Heart right ventricle (tissue), 16 donors: ENCODE measurements at places on chromosomes 12 and 14.

- H3K4me1 ChIP-seq = no peaks in the 10 kb centered on the region
- peaks cover 27% of the 10 kb centered on the region for H3K36me3 ChIP-seq
- H3K4me3 ChIP-seq = no peak overlapping the region
These were observed 8.5 kb downstream of the VCPKMT start for GRCh38 chr14:50107850-50108249.

DNA sequence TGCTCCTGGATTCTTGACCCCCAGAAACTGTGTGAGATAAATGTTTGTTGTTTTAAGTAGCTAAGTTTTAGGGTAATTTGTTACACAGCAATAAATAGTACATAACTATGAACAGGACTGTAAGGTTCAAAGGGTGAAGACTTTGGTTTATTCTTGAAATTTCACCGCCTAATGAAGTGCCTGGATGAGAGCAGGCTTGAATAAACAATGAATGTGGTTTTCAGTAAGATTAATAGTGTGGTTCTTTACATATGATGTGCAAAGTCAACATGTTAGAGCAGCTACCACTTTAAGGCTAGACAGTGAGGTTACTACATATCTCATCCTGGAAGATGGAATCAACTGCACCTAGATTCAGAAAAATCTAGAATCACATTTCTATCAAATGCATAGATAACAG is 145.2 kb upstream of the BTG1 start:
- DNase-seq = no peak
- H3K27ac ChIP-seq = no peak overlapping the region
- H3K27me3 ChIP-seq = no peaks in the 10 kb centered on the region
- H3K36me3 ChIP-seq = no peaks in the 10 kb centered on the region

DNA sequence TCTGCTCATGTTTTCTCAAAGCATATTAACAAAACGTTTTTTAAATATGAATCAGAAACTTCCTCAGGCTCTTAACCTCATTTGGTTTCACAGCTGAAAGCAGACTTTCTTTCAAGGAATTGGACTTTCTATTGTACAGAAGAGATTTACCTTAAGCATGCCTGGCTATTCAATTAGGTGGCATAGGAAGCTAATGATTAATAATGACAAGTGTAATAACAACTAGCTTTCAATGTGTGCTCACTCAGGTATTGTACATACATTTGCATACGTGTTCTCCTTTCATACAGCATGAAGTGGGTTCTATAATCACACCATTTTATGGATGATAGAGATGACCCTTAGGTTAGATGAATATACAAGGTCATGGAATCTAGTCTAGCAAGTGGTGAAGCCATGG is 115.7 kb downstream of the ANO6 start:
- H3K36me3 ChIP-seq = peaks cover 14% of the 10 kb centered on the region
- H3K4me3 ChIP-seq = no peak overlapping the region
- no peak overlapping the region for H3K27ac ChIP-seq
- no peaks in the 10 kb centered on the region for H3K27me3 ChIP-seq

GRCh38 chr12:53166837-53167236 is 13.7 kb upstream of the ZNF740 start:
- no peaks in the 10 kb centered on the region for H3K4me1 ChIP-seq
- H3K36me3 ChIP-seq = peaks cover 29% of the 10 kb centered on the region
- H3K27ac ChIP-seq = no peak overlapping the region
- no peak for DNase-seq
- H3K27me3 ChIP-seq = no peaks in the 10 kb centered on the region

- H3K27ac ChIP-seq = no peak overlapping the region
- H3K4me3 ChIP-seq = no peak overlapping the region
- peaks cover 4% of the 10 kb centered on the region for H3K4me1 ChIP-seq
- H3K36me3 ChIP-seq = peaks cover 66% of the 10 kb centered on the region
- no peak for DNase-seq
- no peaks in the 10 kb centered on the region for H3K27me3 ChIP-seq
These were observed 38.2 kb downstream of the BAZ2A start for GRCh38 chr12:56591961-56592360.

DNA sequence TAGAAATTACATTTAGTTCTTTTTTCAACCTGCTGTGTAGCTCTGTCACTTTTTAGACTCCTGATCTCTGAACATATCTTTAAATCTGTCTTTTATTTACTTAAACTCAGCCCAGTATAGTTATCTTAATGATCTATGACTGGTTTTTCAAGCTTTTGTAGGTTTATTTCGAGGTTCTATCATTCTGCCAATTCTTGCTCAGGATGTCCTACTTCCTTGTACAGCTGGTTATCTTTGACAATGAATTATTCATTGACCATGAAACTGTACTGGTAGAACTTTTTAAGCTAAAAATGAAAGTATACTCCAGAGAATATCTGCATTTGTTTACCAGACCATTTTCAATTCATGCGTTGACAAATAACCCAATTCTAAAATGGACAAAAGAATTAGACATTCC is 37.8 kb downstream of the TC2N start:
- no peak overlapping the region for H3K27ac ChIP-seq
- no peak for DNase-seq
- no peaks in the 10 kb centered on the region for H3K4me1 ChIP-seq
- no peak overlapping the region for H3K4me3 ChIP-seq

GRCh38 chr14:75268633-75269550 is 9.7 kb upstream of the FOS start:
- no peak for DNase-seq
- H3K27me3 ChIP-seq = no peaks in the 10 kb centered on the region
- H3K4me1 ChIP-seq = peaks cover 33% of the 10 kb centered on the region
- H3K27ac ChIP-seq = no peak overlapping the region
- H3K36me3 ChIP-seq = no peaks in the 10 kb centered on the region
- H3K4me3 ChIP-seq = no peak overlapping the region

GRCh38 chr12:101174541-101174940 is 35.5 kb downstream of the SLC5A8 start:
- H3K4me1 ChIP-seq = no peaks in the 10 kb centered on the region
- no peaks in the 10 kb centered on the region for H3K36me3 ChIP-seq
- no peaks in the 10 kb centered on the region for H3K27me3 ChIP-seq
- no peak overlapping the region for H3K27ac ChIP-seq
- no peak overlapping the region for H3K4me3 ChIP-seq
- DNase-seq = no peak

- DNase-seq = no peak
- H3K4me1 ChIP-seq = peaks cover 97% of the 10 kb centered on the region
- peak overlapping the region; percentile 93 for H3K27ac ChIP-seq
- no peaks in the 10 kb centered on the region for H3K36me3 ChIP-seq
- H3K27me3 ChIP-seq = no peaks in the 10 kb centered on the region
These were observed 41.8 kb downstream of the CORO1C start for GRCh38 chr12:108689314-108690190.

- peak overlapping the region; percentile 94 for H3K4me3 ChIP-seq
- H3K27me3 ChIP-seq = no peaks in the 10 kb centered on the region
- no peaks in the 10 kb centered on the region for H3K36me3 ChIP-seq
- peaks cover 29% of the 10 kb centered on the region for H3K4me1 ChIP-seq
- peak overlapping the region; percentile 9 for H3K27ac ChIP-seq
- DNase-seq = no peak
These were observed 708 bp downstream of the FNTB start for GRCh38 chr14:64987438-64987767.

GRCh38 chr12:19375888-19376287 is 63.4 kb upstream of the AEBP2 start:
- no peaks in the 10 kb centered on the region for H3K36me3 ChIP-seq
- DNase-seq = no peak
- H3K27ac ChIP-seq = no peak overlapping the region
- no peak overlapping the region for H3K4me3 ChIP-seq
- H3K4me1 ChIP-seq = no peaks in the 10 kb centered on the region
- H3K27me3 ChIP-seq = no peaks in the 10 kb centered on the region

DNA sequence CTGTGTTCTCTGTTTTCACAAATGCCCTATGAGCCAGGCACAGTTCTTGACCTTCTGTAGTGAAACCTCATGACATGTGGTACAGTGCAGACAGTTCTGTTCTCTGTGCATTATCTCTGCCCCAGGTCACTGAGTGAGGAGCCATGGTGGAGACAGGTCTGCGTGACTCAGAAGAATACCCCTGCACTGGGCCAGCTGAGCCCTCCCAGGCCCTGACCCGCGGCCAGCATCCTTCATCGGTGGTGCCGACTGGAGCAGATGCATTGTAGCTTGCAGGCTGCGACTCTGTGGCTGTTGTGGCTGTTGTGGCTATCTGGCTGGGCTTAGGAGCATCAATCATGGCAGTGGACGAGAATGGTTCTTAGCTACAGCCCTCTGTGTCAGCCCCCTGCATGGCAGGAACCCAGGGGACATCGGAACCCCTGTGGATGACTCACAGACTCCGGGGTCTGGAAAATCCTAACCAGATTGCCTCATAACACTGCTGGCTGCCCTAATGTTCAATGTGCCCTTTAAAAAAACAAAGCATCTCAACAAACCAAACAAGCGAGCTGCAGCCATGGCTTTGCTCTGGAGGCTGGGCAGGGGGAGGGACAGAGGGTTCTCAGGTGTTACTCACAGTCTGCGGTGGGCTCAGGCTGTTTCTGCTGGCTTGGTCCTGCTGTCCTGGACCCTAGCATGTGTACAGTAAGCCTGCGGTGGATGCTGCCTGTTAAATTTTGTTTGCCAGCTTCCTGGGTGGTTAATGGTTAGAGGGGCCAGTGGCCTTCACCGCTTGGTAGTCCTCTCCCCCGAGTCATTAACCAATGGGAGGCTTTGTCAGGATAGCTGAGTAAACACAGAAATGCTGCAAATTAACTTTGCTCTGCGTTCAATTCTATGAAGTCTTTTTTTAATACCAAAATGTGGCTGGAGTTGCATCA is at the start of gene SERPINA6:
SERPINA6 (minus strand) TSS at position 689 of the 923 bp plus-strand sequence. CDS start 8,688 bp downstream, outside the sequence.
- H3K4me3 ChIP-seq = no peak within 1 kb of the TSS
- no peak within 1 kb of the TSS for H3K27ac ChIP-seq
- H3K4me1 ChIP-seq = no peaks in the 10 kb centered on the region
- no peaks in the 10 kb centered on the region for H3K27me3 ChIP-seq
- DNase-seq = no peak
- no peaks in the 10 kb centered on the region for H3K36me3 ChIP-seq

- H3K27me3 ChIP-seq = no peaks in the 10 kb centered on the region
- H3K27ac ChIP-seq = no peak overlapping the region
- H3K4me3 ChIP-seq = no peak overlapping the region
- DNase-seq = no peak
- H3K4me1 ChIP-seq = peaks cover 100% of the 10 kb centered on the region
These were observed 196.2 kb downstream of the CACNA1C start for GRCh38 chr12:2248901-2249381.

DNA sequence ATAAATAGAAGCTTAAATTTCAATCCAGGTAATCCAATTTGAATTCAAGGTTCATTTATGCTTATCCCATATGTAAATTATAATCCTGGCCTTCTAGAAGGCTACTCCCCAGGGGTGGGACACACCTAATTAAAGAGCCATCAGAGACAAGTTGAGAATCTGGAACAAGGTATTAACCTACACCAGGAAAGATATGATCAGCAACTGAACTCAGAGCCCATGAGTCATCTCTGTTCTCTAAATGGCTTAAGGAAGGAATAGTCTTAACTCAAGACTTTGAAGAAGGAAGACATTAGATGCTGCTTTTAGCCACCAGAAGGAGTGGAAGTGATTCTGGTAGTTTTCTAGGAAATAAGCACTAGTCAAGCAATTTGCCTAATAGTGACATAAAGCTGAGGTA is 88.0 kb downstream of the KIF21A start:
- H3K4me1 ChIP-seq = no peaks in the 10 kb centered on the region
- no peaks in the 10 kb centered on the region for H3K27me3 ChIP-seq
- DNase-seq = no peak
- H3K36me3 ChIP-seq = no peaks in the 10 kb centered on the region
- H3K27ac ChIP-seq = no peak overlapping the region
- H3K4me3 ChIP-seq = no peak overlapping the region

GRCh38 chr12:52369211-52369610 is 1.9 kb upstream of the KRT85 start:
- no peaks in the 10 kb centered on the region for H3K36me3 ChIP-seq
- no peaks in the 10 kb centered on the region for H3K4me1 ChIP-seq
- no peak overlapping the region for H3K4me3 ChIP-seq
- no peak overlapping the region for H3K27ac ChIP-seq
- no peak for DNase-seq

- peaks cover 49% of the 10 kb centered on the region for H3K36me3 ChIP-seq
- no peak overlapping the region for H3K27ac ChIP-seq
- no peaks in the 10 kb centered on the region for H3K27me3 ChIP-seq
- no peak overlapping the region for H3K4me3 ChIP-seq
- no peak for DNase-seq
These were observed 33.5 kb downstream of the CCNK start for GRCh38 chr14:99514552-99515300.

DNA sequence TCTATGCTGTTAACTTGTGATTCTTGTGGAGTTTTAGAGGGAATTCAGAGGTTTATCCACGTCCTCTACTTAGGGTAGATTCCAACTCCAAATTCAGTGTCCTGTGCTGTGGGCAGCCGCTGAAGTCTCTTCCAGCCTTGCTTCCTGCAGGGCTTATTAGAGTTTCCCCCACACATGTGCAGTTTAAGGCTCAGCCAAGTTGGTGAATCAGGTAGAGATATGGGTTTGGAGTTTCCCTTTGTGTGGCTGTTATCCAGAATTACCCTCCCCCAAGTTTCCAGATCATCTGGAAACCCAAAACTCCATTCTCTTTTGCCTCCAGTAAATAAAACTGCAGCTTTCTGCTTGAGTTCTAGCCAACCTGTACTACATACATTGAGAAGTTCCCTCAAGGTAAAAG is 853.7 kb downstream of the GALC start:
- no peak overlapping the region for H3K4me3 ChIP-seq
- H3K36me3 ChIP-seq = no peaks in the 10 kb centered on the region
- no peak overlapping the region for H3K27ac ChIP-seq
- no peaks in the 10 kb centered on the region for H3K27me3 ChIP-seq
- DNase-seq = no peak
- H3K4me1 ChIP-seq = no peaks in the 10 kb centered on the region

GRCh38 chr14:35386673-35387125 is 17.9 kb downstream of the NFKBIA start:
- no peak for DNase-seq
- no peaks in the 10 kb centered on the region for H3K36me3 ChIP-seq
- peak overlapping the region; percentile 72 for H3K27ac ChIP-seq
- no peaks in the 10 kb centered on the region for H3K27me3 ChIP-seq

GRCh38 chr14:97177016-97177415 is 379.8 kb downstream of the VRK1 start:
- H3K4me3 ChIP-seq = no peak overlapping the region
- DNase-seq = no peak
- no peaks in the 10 kb centered on the region for H3K4me1 ChIP-seq
- H3K36me3 ChIP-seq = no peaks in the 10 kb centered on the region

DNA sequence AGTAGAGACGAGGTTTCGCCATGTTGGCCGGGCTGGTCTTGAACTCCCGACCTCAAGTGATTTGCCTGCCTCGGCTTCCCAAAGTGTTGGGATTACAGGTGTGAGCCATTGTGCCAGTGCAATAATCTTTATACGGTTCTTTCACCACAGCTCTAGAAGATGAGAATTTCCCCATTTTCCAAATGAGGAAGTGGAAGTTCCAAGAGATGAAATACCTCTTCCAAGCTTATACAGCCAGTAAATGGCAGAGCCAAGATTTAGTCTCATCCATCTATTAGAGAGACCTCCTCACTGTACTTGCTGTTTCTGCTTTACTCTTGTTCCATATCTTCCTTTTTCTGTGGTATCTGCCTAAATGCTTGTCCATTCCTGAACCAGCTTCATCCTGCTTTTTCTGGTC is 3.1 kb upstream of the LMNTD1 start:
- H3K4me1 ChIP-seq = no peaks in the 10 kb centered on the region
- no peaks in the 10 kb centered on the region for H3K36me3 ChIP-seq
- peaks cover 4% of the 10 kb centered on the region for H3K27me3 ChIP-seq

GRCh38 chr12:14554281-14555007 is 13.2 kb downstream of the PLBD1 start:
- peak; percentile 90 for DNase-seq
- peak overlapping the region; percentile 29 for H3K4me3 ChIP-seq
- H3K27ac ChIP-seq = peak overlapping the region; percentile 84
- H3K4me1 ChIP-seq = peaks cover 20% of the 10 kb centered on the region

GRCh38 chr14:70655110-70655826 is 13.6 kb downstream of the TTC9 start:
- H3K4me3 ChIP-seq = no peak overlapping the region
- no peaks in the 10 kb centered on the region for H3K27me3 ChIP-seq
- H3K36me3 ChIP-seq = no peaks in the 10 kb centered on the region
- DNase-seq = no peak
